ENCODE measurements at places on chromosomes 6 and 20. TPM values are rescaled to one million over a fixed set of nuclear protein-coding genes. Genes with fewer than 3 reads are reported as not detected.

KHDC1L gene
- not detected for total RNA-seq

C2 gene
- 1.2 TPM for total RNA-seq

SLC22A1 gene
- total RNA-seq = 0.49 TPM

- no peak for DNase-seq
Observed at GRCh38 chr20:50824137-50824536, 29.3 kb downstream of the BCAS4 start.

DNA sequence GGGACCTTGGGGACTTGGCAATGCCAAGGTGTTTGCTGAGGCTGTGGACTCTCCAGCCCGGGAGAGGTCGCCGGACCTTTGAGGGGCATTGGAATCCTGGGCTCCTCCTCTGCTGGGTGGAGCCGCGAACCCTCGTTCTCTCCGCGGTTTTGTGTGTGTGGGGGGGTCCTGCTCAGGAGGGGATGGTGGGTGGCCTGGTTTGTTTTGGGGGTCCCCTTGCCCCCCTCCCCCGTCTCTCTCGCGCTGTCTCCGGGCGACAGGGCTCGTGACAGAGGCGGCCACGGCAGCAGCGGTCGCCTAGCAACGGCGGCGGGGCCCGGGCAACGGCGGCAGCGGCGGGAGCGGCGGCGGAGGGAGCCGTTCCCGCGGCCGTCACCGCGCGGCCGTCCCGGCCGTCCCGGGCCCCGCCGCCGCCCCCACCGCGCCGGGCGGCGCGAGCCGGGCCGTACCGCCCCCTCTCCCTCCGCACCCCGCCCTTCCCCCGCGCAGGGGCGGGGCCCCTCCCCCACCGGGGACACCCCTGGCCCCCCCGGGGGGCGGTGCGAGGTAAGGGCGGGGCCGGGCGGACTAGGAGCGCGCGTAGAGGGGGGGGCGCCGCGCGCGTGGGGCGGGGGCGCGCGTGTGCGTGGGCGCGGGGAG lies 7.8 kb downstream of the SYNGAP1 start:
- DNase-seq = peak; percentile 29

- no peak for DNase-seq
Observed at GRCh38 chr6:49530141-49530776, 20.2 kb upstream of the C6orf141 start.
